ENCODE measurements at places on chromosomes 1 and 21. TPM values are rescaled to one million over a fixed set of nuclear protein-coding genes. Genes with fewer than 3 reads are reported as not detected.

TEX35 gene
- 0.12 TPM for total RNA-seq

GRCh38 chr1:9561429-9561828 lies 22.2 kb downstream of the SLC25A33 start:
- peak; percentile 95 for ATAC-seq

DNA sequence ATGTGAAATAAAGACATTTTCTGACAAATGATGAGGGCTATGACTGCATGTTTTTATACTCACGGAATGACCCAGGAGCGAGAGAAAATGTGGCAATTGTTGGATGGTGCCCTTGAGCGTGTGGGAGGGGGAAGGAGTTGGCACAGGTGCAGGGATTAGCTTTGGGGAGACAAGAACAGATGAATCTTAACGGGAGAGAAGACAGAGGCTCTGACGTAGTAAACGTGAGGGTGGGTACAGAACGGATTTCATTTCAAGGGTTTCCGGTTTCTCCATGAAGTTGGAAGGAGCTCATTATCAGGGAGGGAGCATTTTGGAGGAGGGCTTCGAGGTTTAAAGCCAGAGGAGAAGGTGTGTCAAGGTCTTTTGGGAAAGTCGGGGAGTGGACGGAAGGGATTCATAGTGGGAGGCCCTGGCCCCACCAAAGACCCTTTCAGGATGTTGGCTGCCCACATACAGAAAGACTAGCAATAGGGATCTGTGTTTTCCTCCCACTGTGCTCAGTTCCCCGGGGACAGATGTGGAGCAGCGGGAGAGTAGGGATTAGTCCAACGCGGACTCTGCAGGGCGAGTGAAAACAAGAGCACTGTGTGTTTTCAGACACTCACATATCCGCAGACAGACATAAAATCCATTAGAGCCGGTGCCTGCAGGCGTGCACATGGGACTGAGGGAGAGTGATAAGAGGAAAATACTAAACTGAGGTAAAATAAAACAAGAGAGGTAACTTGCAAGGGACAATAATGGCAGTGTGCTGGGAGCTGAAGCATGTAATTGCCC lies 584.1 kb downstream of the AJAP1 start:
- ATAC-seq: no peak

- peak; percentile 92 for ATAC-seq
These were observed 58.4 kb downstream of the PLEKHA6 start for GRCh38 chr1:204301171-204301957.

DNA sequence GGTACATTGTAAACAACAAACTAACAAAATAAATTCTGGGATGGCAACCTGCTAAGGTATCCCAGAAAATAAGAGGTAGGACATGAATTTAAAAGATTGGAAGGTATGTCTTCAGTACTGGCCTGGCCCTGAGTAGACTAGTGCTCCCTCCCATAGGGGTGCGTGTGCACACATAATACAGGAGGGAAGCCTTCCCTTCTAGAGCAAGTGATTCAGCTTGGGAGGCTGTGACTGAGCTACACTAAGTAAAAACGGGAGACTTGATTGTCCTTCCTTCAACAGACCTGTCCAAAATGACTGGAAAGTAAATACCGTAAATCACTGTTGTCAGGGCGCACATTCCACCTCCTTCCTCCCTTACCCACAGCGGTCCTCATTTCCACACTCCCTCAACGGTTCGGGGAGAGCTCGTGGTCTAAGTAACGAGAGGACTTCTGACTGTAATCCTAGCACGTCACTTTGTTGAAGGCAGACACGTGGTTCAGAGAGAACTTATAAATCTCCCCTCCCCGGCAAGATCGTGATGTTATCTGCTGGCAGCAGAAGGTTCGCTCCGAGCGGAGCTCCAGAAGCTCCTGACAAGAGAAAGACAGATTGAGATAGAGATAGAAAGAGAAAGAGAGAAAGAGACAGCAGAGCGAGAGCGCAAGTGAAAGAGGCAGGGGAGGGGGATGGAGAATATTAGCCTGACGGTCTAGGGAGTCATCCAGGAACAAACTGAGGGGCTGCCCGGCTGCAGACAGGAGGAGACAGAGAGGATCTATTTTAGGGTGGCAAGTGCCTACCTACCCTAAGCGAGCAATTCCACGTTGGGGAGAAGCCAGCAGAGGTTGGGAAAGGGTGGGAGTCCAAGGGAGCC lies at the start of gene TGFB2:
TSS of gene TGFB2 (plus strand) at position 523 of the 859 bp plus-strand sequence. CDS start 1,366 bp downstream, outside the sequence.
- ATAC-seq: peak; percentile 55

FH gene
- total RNA-seq: 54.8 TPM

Measured in esophagus mucosa (tissue), 1 donor.